ENCODE measurements at places on chromosomes 5 and 9.

GRCh38 chr9:132237481-132237880 is 75.6 kb downstream of the NTNG2 start:
- no peak for DNase-seq

DNA sequence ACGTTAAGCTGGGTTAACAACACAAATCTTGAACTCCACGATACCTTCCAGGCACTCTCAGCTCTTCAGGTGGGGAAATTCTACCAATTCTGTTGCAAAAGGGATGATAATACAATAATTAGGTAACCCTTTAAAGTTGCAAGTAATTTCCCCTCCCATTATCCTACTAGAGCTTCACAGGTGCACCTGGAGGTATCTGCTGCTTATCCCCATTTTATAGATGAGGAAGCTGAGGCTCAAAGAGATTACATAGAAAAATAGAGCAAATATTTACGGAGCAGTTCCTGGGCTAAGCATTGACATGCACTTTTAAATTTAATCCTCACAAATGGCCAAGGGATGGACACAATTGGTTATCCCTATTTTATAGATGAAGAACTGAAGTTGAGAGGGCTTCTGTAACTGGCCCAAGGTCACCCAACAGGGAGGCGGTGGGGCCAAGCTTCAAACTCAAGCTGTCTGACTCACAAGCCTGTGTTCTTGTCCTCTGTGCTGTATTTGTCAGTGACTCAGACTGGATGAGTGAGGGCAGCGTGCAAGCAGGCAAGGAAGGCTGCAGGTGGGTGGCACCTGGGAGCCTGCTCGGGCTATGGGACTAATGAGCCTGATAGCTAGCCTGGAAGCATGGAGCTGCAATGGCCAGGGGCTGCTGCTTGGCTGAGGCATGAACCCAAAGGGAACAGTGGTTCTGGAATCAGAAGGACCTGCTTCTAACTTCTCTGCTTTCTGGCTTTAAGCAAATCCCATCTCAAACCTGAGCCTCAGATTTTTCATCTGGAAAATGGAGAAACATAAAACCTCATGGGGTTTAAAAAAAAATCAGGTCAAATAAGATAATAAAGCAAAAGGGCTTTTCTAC is 105.5 kb downstream of the PDE6A start:
- no peak for DNase-seq

DNA sequence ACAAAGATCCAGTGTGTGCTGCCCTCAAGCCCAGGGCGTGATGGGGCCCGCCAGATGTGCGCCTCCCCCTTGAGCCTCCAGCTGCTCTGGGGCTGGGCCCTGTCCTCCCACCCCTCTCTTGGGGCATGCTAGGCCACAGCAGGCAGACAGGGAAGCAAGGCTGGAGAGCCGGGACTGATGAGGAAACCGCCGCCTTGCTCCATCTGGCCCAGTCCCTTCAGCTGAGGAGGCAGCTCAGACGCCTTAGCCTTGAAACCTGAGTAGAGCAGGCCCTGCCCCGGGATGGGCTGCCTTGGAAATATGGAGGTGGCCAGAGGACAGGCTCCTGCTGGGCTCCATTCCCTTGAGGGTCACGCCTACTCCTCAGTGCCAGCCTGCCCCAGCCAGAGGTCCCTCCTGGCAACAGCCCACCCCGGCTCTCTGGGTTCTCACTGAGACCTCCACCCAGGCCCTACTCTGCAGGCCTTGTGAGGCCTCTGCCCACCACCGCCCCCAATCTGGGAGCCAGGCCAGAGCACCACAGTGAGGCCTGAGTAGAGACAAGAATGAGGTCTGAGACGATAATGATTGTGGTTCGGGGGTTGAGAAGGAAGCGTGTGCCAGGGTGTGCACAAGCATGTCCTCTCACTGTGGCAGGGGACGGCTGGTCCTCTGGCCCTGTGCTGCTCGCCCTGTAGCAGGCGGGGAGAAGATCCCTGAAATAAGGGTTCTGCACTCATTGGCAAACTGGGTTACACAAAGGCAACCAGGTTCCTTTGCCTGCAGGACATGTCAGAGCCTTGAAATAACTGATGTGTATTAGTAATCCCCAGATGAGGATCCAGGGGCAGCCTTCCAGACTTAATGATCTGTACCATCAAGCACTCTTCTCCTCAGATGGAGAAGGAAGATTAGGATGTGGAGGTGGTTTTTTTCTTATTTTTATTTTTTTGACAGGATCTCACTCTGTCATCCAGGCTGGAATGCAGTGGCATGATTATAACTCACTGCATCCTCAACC is 30.9 kb downstream of the CXXC5 start:
- DNase-seq = no peak

GRCh38 chr9:32497921-32498320 is 28.1 kb downstream of the RIGI start:
- DNase-seq = no peak

GRCh38 chr5:33441241-33442177 is 744 bp downstream of the TARS1 start:
- no peak for DNase-seq

- no peak for DNase-seq
These were observed 1.3 kb downstream of the BARHL1 start for GRCh38 chr9:132583584-132584304.

DNA sequence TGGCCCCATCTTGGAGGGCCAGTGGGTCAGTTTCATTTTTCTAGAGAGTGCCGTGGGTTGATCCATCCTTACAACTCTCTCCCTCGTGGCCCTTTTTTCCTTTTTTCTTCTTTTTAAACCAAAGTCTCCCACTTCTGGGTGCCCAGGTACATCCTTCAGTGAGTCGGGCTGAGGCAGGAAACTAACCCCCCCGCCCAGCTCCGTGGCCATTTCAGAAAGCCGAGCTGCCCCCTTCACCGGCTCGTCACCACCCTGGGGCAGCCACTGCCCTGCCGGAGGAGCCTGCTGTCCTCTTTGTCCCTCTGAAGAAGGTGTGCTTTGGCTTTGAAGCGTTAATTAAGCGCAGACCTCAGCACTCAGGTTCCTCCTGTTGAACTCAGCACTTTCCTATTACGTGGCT is 5.2 kb downstream of the CFAP77 start:
- DNase-seq = no peak

GRCh38 chr9:98925956-98926355 is 17.8 kb upstream of the COL15A1 start:
- no peak for DNase-seq

DNA sequence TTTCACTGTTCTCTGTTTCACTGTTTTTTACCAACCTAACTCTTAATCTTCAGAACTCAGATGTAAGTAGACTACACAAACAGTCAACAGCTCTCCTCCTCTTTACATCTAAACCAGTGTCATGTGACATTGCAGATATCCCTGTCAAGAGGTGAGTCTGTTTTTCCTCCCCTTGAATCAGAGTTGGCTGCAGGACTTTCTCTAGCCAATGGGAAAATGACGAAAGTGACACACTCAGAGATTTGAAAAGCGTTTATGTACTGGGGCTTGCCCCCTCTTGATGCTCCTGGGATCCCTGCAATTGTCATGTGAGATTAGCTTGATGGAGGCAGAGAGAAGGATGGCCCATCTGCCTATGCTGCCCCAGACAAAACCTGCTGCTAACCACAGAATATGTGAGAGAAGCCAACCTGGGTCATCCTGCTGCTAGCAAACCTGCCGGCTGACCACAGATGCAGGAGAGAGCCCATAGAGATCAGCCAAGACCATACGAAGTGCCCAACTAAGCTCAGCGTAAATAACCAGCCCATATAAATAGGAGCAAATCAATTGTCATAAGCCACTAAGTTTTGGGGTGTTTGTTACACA is 111.1 kb downstream of the ASTN2 start:
- no peak for DNase-seq

- no peak for DNase-seq
These were observed 7.9 kb upstream of the ENG start for GRCh38 chr9:127862075-127863011.

DNA sequence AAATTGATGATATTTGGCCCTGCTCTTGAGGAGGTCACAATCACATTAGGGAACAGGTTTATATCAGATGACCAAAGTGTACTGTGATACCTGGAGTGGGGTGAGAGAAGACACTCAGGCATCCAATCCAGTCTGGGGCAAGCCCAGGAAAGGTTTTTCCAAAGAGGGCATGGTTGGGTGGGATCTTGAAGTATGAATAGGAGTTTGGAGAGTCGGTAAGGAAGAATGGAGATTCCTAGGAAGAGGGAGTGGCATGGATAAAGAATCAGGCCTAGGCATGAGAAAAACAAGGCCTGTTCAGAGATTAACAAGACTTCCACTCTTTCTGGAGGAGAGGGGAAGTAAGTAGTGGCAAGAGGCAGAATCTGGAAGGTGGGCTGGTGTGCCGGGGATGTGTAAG is 91.1 kb downstream of the MVB12B start:
- no peak for DNase-seq

DNA sequence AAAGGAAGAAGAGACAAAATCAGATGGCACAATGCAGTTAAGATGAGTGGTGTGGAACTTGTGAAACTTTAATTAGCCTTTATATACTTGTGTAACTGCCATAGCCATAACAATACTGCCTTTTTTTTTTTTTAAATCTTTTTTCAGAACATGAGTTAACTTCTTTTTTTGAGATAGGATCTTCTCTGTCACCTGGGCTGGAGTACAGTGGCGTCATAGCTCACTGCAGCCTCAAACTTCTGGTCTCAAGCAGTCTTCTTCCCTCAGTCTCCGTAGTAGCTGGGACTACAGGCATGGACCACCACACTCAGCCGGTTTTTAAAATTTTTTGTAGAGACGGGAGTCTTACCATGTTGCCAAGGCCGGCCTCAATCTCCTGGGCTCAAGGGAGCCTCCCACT is 37.2 kb downstream of the GPBP1 start:
- no peak for DNase-seq

GRCh38 chr5:76074487-76075065 is 8.6 kb upstream of the SV2C start:
- no peak for DNase-seq

DNA sequence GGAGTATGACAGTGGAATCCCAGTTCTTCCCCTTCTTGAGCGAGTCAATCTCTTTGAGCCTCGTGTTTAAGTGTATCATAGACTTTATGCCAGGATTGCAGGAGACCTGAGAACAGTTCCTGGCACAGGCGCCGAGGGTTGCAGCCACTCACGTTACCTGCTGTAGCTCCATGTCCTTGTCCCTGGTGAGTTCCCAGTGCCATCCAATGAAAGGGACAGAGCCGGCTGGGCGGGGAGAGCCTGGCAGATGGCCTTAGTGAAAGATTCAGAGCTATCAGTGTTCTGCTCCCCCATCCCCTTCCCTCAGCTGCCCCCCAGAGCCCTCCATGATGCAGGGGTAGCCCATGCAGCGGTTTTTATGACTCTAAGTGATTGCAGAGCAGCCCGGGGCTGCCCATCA is 554.0 kb downstream of the BNC2 start:
- DNase-seq = no peak

DNA sequence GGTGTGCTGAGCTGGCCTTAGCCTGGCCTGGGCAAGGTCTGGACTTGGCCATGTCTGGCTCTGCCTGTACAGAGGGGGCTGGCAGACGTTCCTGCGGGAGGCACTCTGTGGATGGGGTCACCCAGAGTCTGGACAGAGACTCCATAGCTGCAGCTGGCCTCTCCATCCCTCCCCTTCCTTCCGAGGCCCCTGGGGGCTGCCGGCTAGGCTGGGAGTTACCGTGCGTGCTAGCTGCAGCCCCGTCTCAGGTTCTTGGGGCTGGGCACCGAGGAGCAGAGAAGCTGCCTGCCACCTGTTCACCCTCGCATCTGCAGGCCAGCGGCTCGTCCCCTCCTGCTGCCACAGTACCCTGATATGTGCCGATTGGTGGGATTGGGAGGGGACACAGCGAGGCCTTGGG is 63.4 kb downstream of the RXRA start:
- DNase-seq = no peak

- DNase-seq = no peak
These were observed 5.6 kb upstream of the CCDC152 start for GRCh38 chr5:42751044-42751443.

DNA sequence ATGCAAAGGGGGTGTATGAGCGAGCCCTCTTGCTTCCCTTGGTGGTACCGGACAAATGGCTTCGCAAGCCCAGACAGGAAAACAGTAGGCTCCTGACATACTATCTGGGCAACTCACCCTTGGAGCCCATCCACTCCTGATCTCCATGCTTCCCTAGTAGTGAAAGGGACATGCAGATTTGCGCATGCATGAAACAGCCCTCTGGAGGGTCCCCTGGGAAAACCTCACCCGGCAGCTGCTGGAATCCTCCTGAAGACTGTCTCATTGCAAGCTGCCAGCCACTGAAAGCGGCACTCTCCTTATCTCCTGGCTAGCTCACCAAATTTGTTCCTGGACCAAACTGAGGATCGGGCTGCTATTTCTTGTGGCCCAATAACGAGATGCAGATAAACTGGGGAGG is 10.2 kb downstream of the ZNF169 start:
- DNase-seq = no peak

GRCh38 chr9:127159949-127160610 is 37.6 kb upstream of the ANGPTL2 start:
- DNase-seq = no peak

DNA sequence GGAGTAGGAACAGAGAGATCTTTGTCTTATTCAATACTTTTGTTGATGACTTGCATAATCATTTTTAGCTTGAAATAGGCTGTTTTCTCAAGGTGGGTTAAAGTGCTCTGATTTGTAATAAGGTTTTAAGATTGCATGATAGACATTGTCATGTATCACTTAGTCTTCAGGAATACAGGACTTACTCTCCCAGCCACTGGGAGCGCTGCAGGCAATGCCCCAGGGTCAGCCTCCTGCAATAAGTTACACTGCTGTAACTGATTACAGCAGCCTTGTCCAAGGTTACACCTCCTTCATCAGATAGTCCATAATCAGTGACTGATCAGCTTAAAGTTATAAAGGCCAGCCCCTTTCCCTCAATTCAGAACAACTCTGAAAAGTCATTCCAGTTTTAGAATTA is 218.6 kb downstream of the ESM1 start:
- DNase-seq = no peak

DNA sequence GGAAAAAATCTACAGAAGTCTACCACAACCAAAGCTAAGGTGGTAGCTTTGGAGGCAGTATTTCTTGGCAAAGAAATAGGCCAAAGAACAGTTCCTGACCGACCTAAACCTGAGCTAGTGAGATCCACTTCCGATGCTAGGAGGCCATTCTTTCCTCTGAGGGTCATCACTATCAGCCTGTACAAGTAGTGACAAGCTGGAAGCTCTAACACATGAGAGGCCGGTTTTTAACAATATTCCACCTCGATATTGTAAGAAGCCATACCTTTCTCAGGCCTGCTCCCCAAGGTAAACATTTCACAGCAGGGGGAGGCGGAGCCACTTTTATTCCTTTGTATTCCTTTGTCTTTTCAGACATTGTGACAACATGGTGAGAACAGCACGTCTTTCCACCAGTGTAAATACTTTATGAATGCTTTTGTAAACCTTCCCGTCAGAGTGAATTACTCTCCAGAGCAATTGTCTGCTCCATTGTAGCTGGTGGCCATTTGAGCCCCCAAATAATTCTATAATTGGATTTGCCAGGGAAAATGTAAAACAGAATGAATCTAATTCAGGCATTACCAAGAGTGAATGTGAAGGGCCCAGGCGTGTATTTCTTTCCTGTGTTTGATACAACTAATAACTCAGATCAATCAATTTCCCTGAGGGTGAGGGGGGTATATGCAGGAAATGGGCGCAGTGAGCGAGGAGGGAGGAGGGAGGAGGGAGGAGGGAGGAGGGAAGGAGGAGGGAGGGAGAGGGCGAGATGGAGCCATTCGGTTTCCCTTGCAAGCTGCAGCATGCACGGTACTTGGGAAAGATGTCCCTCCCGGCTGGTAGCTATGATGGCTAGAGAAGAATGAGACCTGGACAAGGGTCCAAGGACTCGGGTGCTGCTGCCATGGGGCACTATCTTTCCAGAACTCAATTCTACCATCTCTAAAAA is 166.6 kb downstream of the CDK5RAP2 start:
- DNase-seq = no peak

All from BJ (cell line).